ENCODE measurements at places on chromosomes 6 and 20.

DNA sequence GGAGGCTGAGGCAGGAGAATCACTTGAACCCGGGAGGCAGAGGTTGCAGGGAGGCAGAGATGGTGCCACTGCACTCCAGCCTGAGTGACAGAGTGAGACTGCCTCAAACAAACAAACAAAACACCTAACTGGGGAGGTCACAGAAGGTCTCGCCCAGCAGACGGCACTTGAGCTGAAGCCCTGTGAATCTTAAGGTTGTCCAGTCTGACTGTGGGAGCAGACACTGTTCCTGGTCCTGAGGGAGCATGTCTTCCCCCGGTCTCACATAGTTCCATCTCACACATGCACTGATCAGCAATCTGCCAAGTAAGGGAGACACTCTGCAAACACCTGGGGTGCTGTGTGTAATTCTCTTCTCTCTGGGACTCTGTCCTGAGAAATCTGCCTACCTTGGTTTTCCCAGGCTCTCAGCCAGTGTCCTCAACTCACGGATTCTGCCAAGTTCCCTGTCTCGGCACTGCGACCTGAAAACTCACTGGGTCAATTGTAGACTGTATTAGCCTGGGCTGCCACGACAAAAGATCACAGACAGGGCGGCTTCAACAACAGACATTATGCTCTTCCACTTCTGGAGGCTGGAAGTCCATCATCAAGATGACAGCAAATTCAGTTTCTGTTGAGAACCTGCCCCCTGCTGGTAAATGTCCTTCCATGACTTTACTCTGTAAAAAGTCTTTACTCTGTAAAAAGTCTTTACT lies 94.3 kb downstream of the JPH2 start:
- peak; percentile 33 for DNase-seq

DNA sequence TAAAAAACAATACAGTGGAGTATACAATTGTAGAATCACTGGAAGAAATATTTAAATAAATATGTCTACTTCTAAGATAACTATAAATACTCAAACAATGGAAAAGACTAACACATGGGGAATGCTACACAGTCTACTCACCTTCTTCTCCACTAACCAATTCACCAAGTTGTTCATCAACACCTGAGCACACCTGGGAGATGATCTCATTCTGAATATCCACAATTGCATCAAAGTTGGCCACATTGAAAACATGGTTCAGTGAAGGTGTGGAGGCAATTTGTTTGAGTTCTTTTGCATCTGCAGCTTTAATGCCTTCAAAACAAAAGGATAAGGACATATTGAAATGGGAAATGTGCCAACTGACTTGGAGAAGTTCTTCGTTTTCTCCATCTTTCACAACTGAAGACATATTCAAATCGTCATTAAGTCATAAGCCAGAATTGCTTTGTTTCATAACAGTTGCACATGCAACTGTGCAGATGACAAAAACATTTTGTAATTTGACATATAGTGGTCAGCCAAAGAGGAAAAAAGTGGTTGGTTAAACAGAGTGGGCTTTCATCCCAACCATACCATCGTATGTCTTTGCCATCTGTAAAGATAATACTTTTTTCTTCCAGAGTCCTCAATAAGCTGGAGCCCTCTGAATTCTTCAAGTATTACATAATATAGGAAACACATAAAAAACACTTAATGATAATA lies 17.5 kb downstream of the COL12A1 start:
- no peak for DNase-seq

DNA sequence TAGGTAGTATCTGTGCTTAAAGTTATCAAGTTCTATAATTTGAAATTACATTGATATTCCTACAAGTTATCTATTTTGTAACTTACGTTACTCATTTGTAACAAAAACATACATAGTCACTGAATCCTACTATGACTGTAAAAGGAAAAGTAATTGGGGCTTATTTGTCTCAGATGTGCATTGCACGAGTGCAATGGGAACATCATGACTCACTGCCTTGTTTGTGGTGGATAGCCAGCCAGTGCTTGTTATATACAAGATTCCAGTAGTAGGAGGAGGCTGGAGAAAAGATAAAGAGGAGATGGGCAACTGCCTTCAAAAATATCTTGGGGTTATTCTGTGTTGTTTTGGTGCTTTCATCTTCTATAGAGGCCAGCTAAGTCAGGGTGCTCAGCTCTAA lies 164.1 kb downstream of the RNF144B start:
- DNase-seq = no peak

DNA sequence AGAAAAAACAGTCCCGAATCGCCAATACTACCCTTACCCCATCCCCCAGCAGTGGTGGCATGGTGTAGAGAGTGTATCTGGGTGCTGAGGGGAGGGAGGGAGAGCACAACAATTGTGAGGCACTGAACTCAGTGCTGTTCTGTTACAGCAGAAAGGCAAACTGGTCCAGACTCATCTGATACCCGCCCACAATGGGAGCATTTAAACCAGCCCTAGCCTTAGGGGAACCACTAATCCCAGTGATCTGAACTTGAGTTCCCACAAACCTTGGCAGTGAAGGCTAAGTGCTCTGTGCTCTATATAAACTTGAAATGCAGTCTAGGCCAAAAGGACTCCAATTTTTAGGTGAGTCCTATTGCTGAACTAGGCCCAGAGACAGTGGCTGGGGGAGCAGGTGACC lies 666.4 kb upstream of the PTCHD4 start:
- no peak for DNase-seq

DNA sequence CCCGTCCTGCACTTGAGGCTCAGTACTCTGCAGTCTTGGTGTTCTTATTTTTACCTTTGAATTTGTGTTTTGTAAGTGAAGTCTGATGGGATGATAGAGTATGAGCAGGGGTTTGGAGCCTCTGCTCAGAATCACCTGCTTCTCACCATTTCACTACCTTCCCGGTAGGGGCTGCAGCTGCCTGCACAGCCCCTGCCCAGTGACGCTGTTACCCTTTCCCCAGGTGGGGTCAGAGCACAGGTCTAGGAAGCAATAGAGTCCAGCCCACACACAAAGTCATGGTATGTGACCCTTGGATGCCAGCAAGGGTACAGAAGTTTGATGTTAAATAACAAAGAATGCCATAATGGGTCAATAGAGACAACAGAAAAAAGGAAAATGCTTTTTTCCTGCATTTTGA lies 101.8 kb upstream of the TCF21 start:
- no peak for DNase-seq

- DNase-seq = no peak
These were observed 307.6 kb upstream of the MAP3K7 start for GRCh38 chr6:90894285-90895130.

DNA sequence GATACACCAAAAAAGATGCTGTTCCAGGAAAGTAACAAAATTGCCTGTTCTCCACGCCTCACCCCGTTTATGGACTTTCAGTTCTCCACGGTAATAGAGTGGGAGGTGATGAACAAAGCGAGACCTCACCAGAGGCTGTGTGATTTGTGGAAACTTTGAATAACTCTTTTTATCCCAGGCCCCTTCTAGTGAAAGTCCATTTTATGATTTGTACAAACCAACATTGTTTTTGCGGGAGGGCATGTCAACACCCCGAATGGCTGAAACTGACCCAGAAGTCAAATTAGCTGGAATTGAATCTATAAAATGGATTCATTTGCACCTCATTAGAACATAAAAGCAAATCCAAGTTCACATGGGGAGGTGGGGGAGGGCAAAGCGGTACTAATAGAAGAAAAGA lies 517.8 kb downstream of the CDH26 start:
- no peak for DNase-seq

DNA sequence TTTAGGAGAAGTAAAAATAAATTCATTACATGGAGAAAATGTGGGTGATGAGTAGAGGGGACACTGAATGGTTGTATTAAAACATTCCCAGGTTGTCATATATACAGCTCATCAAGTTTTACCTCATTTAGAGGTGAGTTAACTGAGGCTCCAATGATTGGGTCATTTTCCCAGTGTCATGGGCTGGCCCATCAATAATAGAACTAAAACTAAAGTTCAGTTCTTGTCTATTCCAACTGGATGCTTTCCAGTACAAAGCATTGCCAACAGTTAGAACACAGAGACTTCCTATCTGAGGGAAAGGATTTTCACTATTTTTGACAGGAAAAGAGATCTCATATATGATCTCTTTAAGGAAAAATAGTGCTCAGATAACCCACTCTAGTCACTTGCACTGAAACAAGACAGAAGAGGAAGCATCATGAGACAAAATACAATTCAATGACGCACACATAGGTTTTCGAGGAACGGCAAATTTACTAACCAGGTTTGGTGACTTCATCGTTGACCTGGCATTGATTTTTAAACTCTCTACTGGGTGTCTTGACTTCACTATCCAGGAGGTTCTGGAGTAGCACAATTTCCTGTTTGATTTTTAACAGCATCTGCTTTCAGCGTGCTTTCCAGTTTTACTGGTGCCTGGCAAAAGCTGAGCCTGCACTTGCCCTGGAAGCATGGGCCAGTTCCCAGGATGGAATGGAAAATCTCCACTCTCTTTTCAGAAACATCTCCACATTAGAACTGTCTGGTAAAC lies 195.5 kb upstream of the FBXL4 start:
- DNase-seq = no peak

- no peak for DNase-seq
These were observed 111.9 kb downstream of the PPP1R14C start for GRCh38 chr6:150254770-150255169.

DNA sequence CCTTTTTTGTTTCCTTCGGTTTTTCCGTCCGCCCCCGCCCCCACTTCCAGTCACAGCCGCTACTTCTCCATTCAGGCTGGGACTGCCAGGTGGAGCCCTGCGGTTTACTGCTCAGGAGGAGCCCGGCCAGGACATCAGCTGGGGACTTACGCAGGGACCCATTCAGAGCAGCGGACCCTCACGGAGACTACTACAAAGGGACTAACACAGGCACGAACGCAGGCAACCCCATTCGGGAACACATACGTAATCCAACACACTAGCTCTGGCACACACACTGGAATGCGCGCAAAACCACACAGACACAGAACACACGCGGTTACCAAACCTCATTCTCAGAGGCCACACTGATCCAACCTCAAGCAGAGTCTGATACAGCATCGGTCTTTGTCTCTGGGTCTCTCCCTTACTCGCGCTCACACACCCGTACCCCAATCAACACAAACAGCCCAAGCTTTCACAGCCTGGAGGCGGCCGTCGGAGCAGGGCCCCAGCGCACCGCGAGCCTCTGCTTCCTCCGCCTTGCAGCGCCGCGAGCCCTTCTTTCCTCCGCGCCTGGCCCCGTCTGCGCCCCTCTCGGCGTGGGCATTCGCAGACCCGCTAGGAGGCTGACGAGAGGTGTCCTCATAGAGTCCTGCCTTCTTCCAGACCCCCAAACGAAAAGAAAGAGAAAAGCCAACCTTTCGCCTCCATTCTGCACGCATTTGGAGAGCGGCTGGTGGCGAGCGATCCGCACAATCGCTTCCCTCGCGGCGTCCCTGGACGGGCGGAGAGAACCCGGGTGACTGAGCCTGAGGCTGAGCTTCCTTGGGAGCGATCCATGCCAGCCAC lies 1.1 kb upstream of the SLC32A1 start:
- DNase-seq = peak; percentile 11

DNA sequence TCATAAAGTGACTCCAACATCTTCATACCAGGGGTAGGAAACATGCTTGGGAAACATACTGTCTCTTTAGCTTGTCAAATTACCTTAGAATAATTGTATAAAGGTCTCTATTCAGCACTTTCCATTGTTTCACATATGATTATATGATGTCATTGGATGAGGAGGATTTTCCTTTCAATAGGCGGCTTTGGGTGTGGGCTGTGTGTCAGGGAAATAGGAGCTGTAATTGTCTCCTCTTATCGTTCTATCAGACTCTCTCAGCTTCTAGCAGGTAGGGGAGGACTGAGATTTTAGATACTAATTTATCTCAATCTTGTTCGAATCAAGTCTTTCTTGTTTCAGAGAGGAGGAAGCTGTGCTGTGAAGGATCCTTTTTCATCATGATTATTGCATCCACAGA lies 179.4 kb upstream of the OLIG3 start:
- DNase-seq = no peak

GRCh38 chr20:45547206-45547770 lies at the start of gene EPPIN:
EPPIN (minus strand) TSS chr20:45547401; CDS start chr20:45547357, 44 bp downstream.
- DNase-seq = no peak
